ENCODE measurements at places on chromosomes 3 and 15. TPM values are rescaled to one million over a fixed set of nuclear protein-coding genes. Genes with fewer than 3 reads are reported as not detected.

DNA sequence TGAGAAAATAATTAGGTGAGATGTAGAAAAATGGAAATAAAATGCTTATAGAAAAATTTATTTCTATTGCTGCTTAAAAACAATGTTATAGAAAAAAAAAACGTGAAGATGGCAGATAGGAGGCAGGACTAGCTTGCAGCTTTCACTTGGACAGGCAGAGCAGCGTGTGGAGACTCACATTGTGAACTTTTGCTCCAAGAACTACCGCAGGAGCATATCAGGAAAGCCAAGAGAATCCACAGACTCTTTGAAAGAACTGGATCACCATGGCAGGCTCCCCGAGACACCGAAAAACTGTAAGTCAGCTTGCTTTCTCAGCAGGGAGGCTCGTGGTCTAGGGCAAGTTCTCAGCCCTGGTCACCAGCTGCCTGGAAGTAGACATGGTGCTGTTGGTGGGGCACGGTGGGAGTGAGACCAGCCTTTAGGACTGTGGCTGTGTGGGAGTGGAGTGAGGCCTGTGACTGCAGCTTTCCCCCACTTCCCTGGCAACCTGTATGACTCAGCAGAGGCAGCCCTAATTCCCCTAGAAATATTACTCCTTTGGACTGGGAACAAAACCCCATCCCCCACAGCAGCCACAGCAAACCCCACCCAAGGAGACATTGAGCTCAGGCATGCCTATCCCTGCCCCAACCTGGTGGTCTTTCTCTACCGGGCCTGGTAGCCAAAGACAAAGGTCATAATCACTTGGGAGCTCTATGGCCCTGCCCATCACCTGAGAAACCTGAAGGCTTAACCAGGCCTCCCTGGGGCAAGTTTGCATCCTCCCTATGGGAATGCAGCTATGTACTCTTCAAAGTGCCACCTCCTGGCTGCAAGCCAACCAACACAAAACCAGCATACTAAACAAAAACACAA is 22.8 kb downstream of the STRIT1 start:
- no peak for DNase-seq

The AADACL2 gene
- not detected for polyA plus RNA-seq

- peak; percentile 23 for DNase-seq
Measured at GRCh38 chr15:64640146-64640871, 135.1 kb downstream of the RBPMS2 start.

GRCh38 chr3:20160230-20160629 is 25.8 kb downstream of the SGO1 start:
- DNase-seq, result no peak

The TMC3 gene
- polyA plus RNA-seq, result 0.19 TPM

The IQCF5 gene
- not detected for polyA plus RNA-seq

GRCh38 chr3:160781402-160781801 is 25.4 kb downstream of the PPM1L start:
- no peak for DNase-seq

The FAM81A gene
- polyA plus RNA-seq, result 0.85 TPM

The SKOR1 gene
- 0.52 TPM for polyA plus RNA-seq
